CD14-positive monocyte (primary cell): ENCODE measurements at places on chromosomes 5 and 9. TPM values are rescaled to one million over a fixed set of nuclear protein-coding genes. Genes with fewer than 3 reads are reported as not detected.

GRCh38 chr5:2001300-2001699, 118.6 kb upstream of the IRX4 start:
- no peak for DNase-seq

GRCh38 chr5:158616707-158617106, 483.0 kb downstream of the EBF1 start:
- no peak for DNase-seq

- DNase-seq = no peak
Measured at GRCh38 chr5:72515211-72515610, 8.0 kb upstream of the ZNF366 start.

DMGDH gene
- polyA plus RNA-seq = not detected in 2 replicates

MRPS27 gene
- 15.3 TPM for polyA plus RNA-seq

DNA sequence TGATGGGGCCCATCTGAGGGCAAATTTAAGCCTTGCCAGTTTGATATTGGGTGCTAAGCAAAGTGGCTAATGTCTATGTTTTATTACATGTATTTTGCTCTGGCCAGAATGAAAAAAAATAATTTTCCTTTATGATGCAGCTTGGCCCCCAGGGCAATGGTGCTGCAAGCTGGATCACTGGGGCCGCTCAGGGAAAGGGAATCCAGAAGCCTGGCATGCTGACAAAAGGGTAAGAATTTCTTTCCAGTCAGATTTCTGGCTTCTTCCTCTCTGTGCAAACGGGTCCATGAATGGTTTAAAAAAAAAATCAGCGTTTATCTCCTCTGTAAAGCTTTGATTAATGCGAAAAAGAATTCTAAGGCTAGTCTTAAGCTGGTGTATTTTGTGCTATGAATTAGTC, 138.4 kb downstream of the MAPKAP1 start:
- DNase-seq = no peak

GRCh38 chr9:79616971-79617370, 45.2 kb downstream of the TLE4 start:
- DNase-seq = no peak

DNA sequence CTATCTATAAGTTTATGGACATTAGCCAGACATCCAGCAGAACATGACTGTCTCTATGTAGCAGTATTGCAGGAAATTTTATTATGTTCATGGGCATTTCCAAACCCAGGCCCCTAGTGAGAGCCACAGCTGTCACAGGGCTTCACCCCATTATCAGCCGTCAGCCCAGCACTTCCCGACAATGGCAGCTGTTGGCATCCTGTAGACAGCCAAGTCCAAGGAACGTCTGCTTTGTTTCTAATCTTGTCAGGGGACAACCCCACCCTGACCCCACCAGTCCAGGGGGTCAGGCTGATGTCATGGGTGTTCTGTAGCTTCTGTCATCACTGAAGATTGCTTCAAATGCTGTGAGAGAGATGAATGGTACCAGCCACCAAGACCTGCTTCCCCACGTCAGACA, 565.3 kb upstream of the BRINP1 start:
- DNase-seq = no peak

IFNA13 gene
- polyA plus RNA-seq = not detected in 2 replicates

ZNF79 gene
- 2.8 and 3.3 TPM in 2 replicates for polyA plus RNA-seq

GRCh38 chr9:74662674-74663073, 165.5 kb downstream of the RORB start:
- DNase-seq = no peak

LCP2 gene
- 117 and 177 TPM in 2 replicates for polyA plus RNA-seq

DNA sequence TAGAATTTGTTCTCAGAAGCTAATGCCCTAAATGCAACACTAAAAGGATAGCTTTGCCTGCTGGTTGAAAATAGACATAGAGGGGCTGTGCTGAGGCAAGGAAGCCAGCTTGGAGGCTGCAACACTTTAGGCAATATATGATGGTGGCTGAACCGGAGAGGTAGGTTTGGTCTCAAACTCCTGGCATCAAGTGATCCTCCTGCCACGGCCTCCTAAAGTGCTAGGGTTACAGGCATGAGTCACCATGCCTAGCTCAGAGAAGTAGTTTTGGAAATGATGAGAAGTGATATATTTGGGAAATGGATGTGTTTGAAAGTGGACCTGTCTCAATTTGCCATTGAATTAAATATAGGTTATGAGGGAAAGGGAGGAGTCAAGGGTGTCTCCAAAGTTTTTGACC, 10.0 kb downstream of the DUSP1 start:
- DNase-seq = peak; percentile 53

DNA sequence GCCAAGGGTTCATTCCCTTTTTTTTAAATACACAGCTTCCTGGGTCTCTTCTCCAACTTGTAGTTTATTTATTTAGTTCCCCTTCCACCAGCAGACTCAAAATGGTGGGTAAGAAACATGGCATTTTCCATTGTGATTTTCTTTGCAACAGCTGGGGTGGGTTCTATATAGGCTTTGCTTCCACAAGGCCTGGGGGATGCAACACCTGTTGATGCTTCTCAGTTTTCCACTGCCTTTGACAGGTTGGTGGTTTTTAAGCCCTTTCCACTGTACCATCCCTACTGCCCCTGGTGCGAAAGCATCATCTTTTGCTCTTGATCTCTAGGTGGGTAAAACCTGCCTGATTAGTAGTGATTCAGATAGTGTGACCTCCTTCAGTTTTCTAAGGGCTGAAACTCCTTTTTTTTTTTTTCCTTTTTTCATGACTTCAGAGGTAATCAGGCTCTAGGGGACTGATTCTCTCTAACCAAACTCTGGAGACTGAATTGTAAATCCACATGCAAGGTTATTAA, 8.5 kb downstream of the KDM3B start:
- DNase-seq = no peak

GRCh38 chr5:150488519-150489359, 19.2 kb upstream of the NDST1 start:
- DNase-seq = peak; percentile 93

DNA sequence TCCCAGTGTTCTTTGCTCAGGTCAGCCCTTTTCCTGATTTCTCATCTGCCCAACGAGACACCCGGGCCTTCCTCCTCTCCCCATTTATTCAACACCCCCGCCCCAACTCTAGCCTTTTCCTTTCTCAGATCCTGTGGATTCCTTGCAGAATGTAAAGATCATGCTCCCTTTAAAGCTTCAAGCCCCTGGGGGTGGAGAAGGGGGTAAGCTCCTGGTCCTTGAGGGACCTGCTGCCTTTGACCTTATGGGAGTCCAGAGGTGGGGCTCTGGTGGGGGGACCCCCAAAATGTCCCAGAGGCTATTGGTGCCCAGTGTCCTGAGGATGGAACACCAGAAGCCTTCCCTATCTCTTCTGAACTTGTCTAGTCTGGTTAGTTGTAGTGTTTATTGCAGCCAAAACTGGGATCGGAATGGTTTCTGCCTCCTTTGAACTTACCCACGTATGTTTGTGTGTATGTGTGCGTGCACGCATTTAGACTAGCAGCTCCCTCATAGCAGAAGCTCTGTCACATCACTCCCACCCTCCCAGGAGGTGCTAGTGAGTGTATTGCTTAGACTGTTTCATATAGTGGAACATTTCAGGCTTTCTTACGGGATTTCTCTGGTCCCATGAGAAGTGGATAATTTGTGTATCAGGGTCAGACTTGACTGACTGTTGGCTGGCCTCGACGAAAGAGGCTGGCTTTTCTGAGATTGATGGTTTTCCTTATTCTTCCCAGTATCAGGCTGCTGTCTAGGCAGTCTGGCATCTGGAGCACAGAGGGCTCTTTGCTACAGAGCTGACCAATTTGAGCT, 1.1 kb downstream of the GALNT10 start:
- DNase-seq = no peak

PCDHB6 gene
- polyA plus RNA-seq = not detected

GRCh38 chr5:131521252-131521651, 113.8 kb downstream of the RAPGEF6 start:
- no peak for DNase-seq

DNA sequence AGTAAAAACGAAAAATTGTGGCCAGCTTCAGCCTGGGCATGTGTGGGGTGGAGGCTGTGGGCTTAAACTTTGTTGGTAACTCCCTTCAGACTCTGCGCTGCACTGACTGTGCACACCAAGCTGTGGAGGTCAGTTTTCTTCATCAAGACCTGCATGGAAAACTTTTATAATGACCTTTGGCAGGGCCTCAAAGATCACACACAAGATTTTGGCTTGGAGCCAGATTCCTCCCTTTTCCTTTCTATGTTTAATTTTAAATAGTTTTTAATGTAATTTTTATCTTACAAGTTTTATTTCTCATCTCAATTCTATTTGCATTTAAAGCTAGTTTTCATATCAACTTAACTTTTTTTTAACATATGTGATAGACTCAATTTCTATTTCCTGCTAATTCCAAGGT, 1211.1 kb upstream of the CDH18 start:
- no peak for DNase-seq

DNA sequence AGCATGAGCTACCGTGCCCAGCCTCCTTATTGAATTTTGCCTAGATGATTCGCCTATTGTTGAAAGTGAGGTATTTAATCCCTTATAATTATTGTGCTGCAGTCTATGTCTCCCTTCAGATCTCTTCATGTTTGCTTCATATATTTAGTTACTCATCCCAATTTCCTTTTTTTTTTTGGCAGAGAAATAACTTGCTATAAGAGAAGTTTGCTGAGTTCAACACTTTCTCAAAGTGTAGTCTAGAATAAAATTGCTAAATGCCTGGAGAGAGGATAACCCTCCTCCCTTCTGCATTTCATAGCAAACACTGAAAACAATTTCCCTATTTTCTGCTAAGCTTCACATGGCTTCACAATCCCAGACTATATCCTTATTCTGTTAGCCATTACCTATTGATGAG, 136.6 kb upstream of the CD180 start:
- DNase-seq = no peak

DNA sequence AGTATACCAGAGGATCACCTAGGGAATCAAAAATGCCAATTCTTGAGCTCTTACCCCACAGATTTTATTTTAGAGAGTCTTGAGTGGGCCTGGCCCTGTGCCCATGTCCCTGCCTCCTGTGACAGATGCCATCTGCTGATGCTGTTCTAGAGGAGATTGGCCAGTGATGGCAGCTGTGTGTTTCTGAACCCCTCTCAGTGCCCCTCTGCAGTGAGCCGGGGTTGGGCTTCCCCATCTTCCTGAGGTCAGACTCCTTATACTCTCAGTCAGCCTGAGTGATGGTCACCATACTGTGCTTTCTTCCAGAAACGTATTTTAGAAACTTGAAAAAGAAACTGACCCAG, 6.1 kb downstream of the PTCD2 start:
- no peak for DNase-seq

DNA sequence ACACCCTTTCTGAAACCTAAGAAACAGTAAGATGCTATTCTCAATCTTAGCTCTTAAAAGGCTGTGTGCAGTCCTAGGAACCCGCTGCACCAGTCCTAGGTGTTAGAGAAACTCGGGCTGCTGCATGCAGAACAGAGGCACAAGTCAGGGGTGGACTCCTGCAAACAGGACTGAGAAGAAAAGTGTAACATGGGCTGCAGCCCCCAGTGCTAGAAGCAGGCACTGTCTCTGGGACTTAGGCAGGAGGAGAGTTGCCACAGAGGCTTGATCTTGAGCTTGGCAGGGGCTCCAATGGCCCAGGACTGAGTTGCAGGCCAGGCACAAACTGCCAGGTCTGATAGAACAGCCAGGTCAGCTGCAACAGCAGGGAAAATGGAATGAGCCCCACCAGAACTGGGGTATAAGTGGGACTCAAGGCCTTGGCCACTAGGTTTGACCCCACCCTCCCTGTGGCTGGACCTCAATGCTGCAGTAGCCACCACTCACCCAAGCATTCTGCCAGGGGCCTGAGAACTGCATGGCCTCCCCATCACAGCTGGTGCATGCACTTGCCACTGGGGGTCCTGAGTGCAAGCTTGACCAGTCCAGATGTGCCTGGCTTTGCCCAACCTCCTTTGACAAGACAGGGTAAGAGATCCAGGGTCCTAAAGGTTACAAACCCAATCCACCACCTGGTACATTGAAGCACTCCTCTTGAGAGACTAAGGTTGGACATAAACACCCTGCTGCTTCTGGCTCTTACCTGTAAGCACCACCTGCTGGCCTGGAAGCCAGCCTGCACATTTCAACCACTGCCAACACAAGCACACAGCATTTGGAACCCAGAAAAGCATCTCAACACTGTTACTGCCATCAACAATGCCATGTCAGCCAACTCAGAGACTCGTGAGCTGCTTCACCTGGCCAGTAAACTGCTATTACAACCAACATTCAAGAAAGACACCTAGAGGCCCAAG, 103.3 kb downstream of the FBXL17 start:
- peak; percentile 2 for DNase-seq

SPATA9 gene
- polyA plus RNA-seq = not detected

GRCh38 chr5:150780816-150781221, 2.3 kb downstream of the SMIM3 start:
- DNase-seq = peak; percentile 52

DNA sequence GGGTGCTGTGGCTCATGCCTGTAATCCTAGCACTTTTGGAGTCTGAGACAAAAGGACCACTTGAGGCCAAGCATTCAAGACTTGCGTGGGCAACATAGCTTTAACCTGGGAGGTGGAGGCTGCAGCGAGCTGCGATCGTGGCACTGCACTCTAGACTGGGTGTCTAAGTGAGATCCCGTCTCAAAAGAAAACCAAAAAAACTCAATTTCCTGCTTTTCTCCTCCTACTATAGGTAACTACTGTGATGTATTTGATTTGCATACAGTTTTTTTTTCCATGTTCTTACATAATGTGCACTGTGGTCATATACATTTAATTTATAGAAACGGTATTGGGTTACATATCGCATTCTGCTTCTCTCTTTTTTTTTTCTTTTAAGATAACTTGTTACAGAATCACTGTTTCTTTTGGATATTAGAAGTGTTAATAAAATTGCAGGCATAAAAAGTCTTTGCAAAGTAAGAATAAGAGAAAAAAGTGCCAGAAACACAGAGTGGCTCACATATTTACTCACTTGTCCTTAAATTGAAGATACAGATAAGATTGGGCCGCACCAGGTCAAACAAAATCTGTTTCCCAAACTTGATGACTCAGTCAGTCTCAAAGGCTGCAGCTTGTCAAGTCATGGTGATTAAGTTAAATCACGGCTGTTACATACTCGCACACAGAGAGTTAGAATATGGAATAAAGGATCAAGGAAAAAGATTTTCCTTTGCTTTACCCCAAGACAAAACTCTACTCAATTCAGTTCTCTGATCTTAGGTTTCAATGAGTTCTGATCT, 2.0 kb upstream of the PTGR1 start:
- no peak for DNase-seq

PPIC gene
- not detected for polyA plus RNA-seq

- DNase-seq = no peak
Measured at GRCh38 chr5:141434006-141434405, 3.7 kb downstream of the PCDHGA12 start.

GRCh38 chr9:135951889-135952663, 9.1 kb downstream of the UBAC1 start:
- no peak for DNase-seq

RASEF gene
- not detected in 2 replicates for polyA plus RNA-seq

DNA sequence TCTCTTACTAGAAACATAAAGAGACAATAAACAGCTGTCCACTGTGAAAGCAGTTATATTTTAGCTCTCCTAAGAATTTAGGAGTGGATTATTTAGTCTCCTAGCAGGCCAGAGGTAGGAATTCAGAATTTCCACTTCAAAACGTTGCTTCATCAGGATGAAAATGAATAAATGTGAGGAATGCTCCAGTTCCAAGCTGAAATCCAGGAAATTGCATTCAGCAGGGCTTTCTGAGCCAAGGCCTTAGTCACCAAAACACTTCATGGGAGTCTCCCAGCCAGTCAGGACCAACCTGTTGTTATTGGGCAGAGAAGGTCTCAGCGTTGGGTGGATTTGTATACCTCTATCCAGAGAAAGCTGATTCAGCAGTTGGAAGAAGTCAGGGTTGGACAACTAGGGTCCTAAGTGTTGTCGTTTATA, 1040.3 kb downstream of the TLE1 start:
- DNase-seq = no peak
